NCI-H1436 (cell line): ENCODE measurements at places on chromosomes 16 and 17.
A peak's percentile ranks its signal among the peaks of the same experiment; 100 is the strongest.

- no peak for DNase-seq
Observed at GRCh38 chr16:56626685-56627084, 1.1 kb downstream of the MT1E start.

DNA sequence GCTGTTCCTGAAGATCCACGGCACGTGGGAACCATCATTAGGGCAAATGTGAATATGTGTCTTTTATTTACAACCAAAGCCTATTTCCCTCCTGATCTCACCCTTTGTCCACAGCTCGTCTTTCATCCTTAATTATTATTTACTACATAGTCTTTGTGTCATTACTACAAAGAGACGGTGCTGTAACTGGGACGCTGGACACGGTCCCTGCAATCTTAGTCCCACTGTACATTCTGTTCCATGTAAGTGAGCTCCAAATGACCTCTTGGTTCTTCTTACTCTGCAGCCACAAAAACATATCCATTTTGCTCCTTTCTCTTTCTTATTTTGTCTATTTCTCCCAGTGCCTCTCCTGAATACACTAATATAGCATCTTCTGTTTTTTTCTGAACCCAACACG lies 12.7 kb upstream of the KRT23 start:
- no peak for DNase-seq

DNA sequence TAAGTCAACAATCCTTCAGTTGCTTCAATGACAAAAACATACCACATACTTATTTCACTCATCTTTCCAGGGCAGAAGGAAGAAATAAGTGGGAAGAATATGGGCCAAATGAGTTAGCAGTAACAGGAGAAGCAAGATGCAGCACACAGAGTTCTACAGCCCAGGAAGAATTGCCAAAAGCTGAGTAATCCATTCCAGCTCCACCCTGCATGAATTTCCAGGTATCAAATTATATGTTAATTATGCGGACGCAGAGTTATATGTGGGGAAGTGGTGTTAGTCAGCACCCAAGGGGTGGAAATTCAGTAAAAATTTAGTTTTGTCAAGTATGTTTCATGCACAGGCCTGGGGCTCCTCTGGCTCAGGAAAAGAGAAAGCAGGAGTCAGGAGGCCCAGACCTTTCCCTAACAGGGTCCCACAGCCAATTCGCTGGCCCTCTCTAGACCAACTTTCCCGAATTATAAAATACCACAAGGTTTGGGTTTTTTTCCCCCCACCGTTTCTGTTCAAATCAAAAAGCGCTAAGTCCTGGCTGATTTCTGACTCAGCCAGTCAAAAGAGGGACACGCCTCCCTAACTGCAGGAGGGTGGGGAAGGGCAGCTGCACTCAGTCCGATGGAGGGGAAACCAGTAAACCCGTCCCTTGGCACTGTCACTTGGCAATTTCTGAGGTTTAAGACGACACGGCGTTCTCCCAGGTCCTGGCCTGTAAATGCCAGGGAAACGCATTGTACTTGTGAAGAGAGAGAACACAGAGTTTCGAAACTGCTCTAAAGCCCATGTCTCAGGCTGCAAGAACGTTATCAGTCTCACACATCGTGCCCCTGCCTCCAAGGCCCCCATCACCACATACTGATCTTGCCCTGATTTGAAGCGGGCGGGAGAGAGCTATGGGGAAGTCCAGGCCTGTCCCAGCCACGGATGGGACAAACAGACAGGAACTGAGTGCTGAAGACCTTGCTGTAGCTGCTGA lies 58.1 kb downstream of the ZFHX3 start:
- DNase-seq = no peak

DNA sequence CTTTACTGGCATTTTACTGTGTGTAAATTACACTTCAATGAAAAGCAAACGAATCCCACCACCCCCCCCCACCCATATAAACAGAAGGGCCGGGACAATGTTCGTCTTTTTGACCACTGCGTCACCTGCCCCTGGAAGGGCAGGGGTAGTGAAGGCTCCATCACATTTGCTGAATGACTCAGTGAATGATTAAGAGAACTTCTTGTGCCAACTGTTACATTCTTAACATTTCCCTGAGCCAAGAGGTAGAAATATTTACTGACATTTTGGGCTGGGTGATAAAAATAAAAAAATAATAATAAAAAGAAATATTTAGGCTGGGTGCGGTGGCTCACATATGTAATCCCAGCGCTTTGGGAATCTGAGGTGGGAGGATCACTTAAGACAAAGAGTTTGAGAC lies 24.1 kb downstream of the C16orf96 start:
- no peak for DNase-seq

DNA sequence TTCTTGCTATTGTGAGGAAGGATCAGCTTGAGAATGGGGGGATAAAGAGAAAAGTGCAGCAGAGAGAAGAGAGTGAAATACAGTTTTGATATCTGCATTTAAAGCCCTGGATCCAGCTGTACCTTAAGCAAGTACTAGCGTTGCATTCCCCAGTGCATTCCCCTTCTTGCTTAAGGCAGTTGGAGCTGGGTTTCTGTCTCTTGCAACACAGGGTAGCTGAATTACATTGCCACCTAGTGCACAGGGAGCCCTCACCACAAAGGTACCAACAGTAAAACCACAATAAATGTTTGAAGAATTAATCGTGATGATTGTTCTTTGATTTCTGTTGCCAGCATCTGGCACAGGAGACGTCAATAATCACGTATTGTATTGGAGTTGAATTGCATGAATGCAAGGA lies 588.7 kb downstream of the RBFOX1 start:
- DNase-seq = no peak

DNA sequence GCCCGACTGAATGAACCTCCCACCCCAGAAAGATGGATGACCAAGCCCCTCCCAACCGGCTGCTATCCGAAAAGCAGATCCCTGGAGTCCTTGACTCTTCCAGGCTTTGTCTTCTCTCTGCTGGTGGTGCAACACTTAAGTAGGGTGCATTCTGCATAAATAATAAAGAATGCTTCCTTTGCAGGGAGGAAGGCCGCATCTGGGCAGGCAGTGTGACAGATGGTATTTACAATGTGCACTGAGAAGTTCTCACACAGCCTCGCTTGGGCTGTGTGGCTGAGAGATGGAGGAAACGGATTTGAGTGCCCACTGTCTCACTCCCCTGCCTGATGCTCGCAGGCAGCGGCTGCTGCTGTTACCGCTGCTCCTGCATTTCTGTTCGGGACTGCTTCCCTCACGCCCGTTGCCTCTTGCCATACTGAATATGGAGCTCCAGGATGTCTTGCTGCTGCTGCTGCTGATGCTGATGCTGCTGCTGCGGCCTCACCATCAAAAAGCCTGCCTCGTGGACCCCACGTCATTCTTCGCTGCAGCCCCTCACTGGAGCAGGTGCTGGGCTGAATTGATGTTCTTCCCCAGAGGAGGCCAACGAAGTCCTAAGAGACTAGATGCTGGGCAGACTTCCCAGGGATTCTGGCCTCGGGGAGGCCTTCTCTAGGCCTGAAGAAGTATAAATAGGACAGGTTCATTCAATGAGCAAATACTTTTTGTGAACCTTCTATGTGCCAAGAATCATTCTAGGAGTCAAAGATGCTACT lies 7.1 kb upstream of the RHBDL3 start:
- DNase-seq = peak; percentile 36

DNA sequence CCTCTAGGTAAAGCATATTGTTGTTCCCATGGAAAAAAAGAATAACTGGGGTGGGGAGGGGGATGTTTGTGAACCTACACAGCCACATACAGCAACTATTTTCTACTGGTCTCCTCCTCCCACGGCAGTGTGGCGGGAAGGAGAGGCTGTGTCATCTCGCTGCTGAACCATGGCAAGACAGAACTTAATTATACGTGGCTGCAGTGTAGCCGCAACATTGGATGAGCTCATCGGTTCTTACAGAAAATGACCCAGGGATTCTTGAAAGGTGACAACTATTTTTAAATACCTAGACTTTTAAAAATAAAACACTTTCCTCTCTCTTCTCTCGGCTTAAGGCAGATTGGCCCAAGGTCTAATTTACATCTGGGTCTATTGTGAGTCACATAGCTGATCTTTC lies 19.8 kb upstream of the TEKT3 start:
- DNase-seq = no peak

DNA sequence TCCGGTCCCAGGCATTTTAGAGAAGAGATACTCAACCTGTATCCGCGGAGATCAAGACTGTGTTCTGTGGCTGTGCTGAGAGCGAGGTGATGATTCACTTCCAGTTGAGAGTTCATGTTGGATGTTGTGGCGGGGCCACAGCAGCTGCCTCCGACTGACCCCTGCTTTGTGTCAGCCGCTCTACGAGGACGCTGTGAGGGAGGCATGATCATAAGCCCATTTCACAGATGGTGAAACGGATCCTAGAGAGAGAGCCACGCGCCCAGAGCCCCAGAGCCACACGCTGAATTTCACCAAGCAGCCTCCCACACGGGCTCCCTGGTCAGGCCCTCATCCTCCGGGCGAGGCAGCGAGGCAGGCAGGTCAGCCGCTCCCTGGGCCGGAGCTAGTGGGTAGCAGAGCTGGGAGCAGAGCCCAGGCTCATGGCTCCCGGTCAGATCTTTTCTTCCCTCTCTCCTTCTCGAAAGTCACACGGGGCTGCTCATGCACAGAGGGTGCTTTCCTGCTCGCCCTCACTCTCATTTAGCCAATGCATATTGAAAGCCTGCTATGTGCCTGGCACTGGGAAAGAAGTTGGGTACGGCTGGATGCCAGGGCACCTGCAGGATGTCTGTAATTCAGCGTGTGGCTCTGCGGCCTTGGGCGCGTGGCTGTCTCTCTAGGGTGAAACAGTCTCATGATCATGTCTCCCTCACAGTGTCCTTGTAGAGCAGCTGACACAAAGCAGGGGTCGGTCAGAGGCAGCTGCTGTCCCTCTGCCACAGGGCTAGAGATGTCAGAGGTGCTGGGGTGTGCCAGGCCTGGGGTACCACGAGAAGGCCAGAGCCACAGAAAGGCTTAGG lies 155.6 kb upstream of the CHMP6 start:
- DNase-seq = no peak

- DNase-seq = no peak
Observed at GRCh38 chr17:43695970-43696865, 34.5 kb upstream of the MEOX1 start.
